ENCODE measurements at places on chromosomes 16 and 17.

GRCh38 chr17:40511667-40512220 is 10.3 kb upstream of the TNS4 start:
- DNase-seq: no peak

GRCh38 chr16:83653785-83654184 is 154.0 kb upstream of the HSBP1 start:
- DNase-seq: no peak

DNA sequence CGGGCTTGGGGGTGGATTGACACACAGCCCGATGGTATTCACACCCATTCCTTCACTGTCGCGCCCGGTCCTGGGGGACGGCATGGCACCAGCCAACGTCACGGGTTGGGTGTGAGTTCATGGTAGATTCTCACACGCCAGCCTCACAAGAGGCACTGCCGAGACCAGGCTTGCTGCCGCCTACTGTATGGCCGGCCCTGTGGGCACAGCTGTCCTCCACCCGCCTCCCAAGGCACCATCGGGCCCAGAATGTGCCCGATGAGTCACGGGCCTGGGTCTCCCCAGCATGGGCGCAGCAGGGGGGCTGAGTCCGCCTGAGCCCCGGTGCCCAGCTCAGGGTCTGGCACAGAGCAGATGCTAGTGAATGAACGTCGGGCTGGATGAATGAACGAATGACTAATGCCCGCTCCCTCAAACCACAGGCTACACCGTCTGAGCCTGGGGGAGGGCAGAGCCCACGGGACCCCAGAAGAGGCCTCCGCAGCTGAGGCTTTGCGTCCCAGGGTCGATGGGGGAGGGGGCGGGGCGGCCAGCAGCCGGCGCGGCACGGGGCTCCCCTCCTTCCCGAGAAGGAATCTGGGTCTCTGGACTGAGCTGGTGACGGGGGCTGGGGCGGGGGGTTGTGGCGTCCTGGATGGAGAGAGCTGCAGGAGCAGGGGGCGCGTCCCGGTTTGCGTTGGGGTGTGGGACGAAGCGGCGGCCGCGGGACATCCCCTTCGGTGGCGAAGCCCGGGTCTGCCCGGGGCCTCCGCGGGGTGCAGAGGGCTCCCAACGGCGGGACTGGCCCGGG is 829 bp downstream of the PITPNM3 start:
- DNase-seq: no peak

DNA sequence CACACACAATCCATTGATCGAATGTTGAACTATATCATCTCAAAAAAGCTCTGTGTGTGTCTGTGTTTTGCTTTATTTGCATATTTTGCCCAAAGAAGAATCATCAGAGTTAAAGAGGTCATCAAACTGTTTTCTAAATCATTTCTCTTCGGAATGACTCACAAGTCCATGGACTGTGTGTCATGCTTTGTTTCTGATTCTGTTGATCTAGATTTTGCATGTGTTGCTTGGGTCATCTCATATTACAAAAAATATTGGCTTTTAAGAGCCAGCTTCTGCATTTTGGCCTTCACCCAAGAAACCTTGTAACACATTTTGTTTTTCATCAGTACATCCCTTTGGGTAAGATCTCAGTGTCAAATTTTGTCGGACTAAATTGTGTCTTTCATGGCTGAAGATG is 471.2 kb upstream of the HSBP1 start:
- peak; percentile 49 for DNase-seq

DNA sequence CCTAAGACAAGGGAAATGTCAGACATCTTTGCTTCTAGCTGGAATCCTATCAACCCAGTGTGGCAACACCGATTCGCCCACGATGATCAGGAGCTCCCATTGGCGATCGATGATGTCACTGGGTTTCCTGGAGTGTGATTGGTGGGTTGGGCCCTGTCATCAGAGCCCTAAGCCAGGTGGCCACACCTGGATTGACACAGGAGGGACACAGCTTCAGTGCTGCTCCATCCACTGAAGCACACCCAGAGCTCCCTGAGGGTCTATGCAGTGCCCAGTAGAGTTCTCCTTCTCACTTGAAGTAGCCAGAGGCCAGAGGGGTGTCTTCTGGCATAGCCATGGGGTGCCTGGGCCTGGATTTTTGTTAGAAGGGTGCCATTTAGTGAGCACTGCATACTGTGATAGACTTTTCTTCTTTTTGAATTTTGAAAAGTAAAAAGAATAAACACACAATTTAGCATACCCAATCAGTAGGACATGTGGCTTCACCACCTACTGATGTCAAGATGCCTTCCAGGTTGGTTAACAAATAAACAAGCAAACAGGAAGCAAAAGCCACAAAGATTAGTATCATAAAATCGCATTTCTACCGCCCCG is 77.6 kb downstream of the CMIP start:
- DNase-seq: no peak

DNA sequence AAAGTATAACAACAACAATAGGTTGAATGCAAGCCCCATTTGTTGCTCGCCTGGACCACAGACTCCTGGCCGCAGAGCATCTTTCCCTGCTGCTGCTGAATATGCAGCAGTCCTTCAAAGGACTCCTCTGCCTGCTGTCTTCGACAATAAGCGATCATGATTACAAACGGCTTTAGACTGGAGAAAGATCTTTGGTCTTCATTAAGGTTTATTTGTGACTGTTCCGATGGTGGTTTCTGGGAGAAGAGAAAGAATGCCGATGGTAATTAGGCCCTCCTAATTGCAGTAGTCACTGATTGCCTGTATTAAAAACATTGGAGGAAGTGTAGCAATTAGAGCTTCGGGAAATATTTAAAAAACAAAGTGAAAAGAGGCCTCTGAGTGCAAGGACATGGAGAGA is 138.2 kb downstream of the CACNG3 start:
- no peak for DNase-seq

DNA sequence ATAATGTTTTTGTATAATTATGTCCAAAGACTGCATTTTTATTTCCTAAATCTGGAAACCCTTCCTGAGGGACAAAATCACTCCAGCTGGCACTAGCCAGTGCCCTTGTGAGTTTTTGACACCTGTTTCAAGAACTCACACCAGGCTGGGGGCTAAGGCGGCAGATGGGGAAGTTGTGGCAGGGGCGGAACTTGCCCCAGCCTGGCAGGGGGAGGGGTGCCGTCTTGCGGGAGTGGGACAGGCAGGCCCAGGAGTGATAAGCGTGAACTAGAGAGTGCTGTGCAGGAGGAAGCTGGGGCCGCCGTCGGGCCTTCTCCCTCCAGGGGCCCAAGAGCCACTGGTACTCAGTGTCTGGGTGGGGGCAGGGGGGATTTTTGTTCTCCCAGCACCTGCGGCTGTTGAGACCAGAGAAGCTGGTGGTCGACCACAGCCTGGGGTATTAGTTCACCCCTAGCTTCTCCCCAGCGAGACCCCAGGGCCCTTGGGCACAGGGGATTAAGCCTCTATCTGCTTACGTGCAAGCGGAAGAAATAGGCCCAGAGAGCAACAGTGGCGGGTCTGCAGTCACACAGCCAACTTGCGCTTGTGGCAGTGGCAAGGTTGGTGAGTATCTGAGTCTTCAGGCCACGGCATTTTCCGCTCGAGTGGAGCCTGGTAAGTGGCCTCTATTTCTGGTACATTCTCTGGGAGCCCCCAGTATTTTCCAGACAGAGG is 40.2 kb upstream of the PLCG2 start:
- DNase-seq: no peak

GRCh38 chr16:1634541-1634940 is 22.4 kb downstream of the CRAMP1 start:
- no peak for DNase-seq
